ENCODE measurements at places on chromosomes 5 and 9. TPM values are rescaled to one million over a fixed set of nuclear protein-coding genes. Genes with fewer than 3 reads are reported as not detected.

GRCh38 chr9:83544002-83544698 lies 5.9 kb upstream of the FRMD3 start:
- DNase-seq: no peak

GRCh38 chr9:133658442-133659431 lies 22.6 kb downstream of the DBH start:
- DNase-seq: no peak

The AK8 gene
- 1.8 TPM for total RNA-seq

The CNTFR gene
- 46.8 TPM for total RNA-seq

The IFNA13 gene
- total RNA-seq: 1.7 TPM

The FBN2 gene
- total RNA-seq: 7.6 TPM

- DNase-seq: peak; percentile 80
Measured at GRCh38 chr5:170552621-170553115, 48.8 kb downstream of the KCNIP1 start.

DNA sequence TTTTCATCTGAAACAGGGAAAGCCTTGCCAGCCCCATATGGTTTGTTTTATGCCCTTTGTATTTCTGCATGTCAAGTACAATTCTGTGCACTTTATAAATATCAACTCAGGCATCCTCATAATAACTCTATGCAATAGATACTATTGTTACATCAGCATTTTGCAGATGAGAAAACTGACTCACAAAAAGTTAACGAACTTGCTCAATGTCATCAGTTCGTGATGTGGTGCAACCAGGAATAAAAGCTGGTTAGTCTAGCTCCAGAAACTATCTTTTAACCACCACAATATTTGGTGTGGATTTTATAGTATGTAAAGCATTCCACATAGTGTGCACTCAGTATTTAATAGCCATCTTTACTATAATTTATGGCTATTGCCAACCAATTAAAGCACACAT lies 134.9 kb downstream of the MRPS30 start:
- DNase-seq: no peak

DNA sequence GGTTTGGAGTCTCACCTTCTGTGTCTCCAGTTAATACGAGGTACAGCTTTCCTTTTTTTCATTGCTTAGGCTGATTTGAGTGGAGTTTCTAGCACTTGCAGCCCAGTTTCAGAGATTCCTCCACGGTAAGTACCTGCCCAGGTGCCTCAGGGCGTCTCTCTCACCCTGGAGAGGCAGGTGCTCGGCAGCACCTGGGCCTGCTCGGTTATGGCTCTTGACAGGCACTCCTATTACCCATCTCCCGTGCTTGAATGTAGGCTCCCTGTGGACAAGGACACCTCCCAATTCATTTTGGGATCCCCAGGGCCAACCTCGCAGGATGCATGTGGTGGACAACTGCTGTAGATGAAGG lies 144.3 kb downstream of the NR3C1 start:
- DNase-seq: no peak

DNA sequence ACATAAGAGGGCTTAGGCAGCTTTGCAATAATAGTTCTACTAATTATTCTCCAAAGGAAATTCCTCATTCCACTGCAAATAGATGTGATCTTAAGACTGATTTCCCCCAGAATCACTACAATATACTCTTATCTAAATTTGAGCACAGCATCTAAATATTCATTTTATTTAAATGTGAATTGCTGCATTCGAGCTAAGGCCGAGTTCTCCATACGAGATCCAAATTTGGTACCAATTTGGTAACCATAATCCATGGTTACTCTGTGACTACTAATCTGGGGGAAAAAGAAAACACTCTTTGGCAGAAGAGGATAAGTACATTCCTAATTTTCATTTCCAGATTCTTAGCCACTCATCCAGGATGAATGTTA lies 19.7 kb upstream of the RIC1 start:
- no peak for DNase-seq

The CNTNAP3B gene
- total RNA-seq: 16.7 TPM

GRCh38 chr5:10254686-10255085 lies 4.6 kb downstream of the CCT5 start:
- no peak for DNase-seq

DNA sequence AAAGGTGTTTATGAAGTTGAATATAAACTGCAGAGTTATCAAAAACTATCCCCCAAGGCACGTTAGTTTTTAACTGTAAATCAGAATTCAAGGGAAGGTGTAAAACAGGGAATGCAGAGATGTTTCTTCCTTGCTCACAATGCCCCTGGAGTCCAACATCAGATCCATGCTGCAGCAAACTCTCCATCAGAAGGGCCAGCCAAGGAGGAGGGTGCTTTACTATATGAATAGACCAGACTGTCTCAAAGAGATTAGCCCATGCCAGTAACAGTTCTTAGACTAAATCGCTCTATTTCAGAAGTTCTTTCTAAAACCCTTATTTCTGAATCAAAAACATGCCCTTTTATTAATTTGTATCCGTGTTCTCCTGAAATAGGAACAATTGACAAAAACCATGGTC lies 362.8 kb upstream of the RPS23 start:
- DNase-seq: no peak

DNA sequence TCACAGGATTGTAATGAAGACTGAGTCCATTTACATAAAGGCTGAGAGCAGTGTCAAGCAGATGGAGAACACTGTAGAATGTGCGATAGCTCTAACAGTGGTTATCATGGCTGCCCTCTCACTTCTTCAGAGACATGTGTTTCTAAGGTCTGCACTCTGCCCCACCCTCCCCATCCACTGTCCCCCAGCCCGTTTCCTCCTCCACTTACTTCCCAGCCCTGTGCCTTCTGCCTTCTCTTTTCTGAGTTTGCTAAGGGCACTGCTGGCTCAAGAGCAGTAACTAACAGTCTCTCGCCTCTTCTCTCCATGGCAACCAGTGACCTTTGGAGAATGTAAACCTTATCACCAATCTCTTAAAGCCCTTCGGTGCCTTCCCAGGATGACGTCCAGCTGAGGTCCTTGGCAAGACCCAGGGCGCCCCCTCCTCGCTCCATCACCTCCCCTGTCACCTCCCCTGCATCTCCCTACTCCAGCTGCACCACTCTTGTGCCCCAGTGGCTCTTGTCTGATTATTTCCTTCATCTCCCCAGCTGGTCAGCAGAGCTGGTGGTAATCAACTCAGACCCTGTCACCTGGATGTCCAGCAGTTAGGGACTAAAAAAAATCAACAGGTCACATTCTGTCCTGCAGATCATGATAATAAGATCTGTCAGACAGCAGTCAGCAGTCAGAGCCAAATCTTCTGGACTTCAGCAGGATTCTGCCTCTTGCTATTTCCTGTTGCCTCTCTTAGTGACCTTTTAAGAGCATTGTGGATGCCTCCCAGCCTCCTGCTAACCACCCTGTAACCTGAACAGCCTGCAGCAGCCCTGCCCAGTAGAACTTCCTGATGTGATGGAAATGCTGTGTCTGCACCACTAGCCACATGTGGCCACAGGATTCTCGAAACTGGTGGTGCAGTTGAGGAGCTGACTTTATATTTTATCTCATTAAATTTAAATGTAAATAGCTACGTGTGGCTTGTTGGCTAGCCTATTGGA lies 9.0 kb downstream of the FXN start:
- no peak for DNase-seq

DNA sequence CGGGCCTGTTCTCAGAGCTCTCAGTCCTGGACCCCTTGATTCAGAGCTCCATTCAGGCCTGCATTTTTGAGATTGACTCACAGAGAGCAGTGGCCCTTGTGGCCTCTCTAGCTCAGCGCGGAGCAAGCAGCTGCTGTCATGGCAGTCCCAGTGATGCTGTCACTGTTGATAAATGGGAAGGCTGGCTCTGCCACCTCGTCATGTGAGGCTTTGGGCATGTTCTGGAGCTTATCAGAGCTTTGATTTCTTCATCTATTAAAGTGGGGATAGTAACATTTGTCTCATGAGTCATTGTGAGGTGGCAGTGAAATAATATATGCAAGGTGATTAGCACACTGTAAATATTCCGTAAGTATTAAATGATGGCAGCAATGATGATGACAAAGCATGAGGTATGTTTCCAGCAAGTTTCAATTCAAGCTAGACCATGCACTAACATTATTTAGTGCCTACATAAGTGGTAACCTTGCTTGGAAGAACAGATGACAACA lies 126.4 kb upstream of the CXCL14 start:
- DNase-seq: no peak

GRCh38 chr5:140134277-140134935 lies 8.7 kb downstream of the IGIP start:
- DNase-seq: no peak

DNA sequence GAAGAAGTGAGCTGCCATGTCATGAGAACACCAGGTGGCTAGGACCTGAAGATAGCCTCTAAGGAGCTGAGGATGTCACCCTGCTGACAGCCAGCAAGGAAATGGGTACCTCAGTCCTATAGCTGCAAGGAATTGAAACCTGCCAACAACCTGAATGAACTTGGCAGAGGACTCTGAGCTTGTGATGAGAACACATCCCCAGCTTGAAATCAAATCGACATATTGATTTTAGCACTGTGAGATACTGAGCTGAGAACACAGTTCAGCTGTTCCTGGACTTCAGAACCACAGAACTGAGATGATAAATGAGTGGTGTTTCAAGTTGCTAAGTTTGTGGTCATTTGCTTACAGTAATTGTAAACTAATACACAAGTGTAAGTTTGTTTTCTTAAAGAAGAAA lies 5.5 kb upstream of the RASEF start:
- no peak for DNase-seq

GRCh38 chr9:74498621-74499095 lies 1.5 kb downstream of the RORB start:
- no peak for DNase-seq

The CTXN3 gene
- total RNA-seq: not detected

- no peak for DNase-seq
Measured at GRCh38 chr5:68177676-68178075, 37.9 kb upstream of the PIK3R1 start.

The FAM221B gene
- not detected for total RNA-seq

DNA sequence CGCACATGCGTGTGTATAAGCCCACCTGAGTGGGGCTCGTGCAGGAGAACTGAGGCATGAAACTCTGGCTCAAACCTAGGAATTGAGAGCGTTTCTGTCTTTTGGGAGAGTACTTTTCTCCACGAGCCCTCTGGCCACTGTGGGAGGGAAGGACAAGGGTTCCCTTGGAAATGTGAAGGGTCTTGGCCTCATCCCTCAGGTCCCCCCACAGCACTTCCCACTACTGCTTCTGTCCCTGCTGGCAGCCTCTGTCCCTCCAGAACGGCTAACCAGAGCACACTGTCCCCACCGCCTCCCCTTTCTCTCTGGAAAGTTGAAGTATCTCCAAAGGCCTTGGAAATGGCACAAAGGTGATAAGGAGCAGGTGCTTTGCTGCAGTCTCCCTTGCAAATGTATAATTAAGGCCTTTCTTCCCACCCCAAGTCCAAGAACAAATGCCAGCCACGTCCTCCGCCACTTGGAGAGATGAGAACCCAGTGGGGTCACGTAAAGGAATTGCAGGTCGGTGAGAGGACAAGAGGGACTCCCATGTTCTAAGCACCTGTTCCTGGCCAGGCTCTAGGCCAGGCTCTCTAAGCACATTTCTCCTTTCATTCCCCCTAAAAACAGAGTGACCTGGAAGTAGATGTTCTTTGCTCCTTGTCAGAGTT lies 107.9 kb upstream of the LMX1B start:
- DNase-seq: no peak

The SLC6A19 gene
- not detected for total RNA-seq

DNA sequence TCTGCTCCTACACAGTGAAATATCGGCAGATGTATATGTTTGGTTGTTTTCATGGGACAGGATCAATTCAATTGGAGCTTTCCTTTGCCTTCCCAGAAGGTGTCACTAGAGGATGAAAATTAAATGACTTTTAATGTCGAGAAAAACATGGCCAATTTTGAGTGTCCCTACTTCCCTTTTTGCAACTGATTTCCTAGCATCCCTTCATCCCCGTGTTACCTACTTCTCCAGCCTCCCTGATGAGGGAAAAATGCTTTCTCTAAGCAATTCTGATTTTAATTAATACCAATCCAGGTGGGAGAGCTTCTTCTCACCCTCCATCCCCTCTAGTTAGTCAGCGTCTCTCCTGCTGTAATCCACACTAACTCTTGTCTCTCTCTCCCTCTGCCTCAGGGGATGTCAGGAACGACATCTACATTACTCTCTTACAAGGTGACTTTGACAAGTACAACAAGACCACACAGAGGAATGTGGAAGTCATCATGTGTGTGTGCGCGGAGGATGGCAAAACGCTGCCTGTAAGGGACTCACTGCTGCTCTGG lies 64.9 kb downstream of the DOCK2 start:
- no peak for DNase-seq

DNA sequence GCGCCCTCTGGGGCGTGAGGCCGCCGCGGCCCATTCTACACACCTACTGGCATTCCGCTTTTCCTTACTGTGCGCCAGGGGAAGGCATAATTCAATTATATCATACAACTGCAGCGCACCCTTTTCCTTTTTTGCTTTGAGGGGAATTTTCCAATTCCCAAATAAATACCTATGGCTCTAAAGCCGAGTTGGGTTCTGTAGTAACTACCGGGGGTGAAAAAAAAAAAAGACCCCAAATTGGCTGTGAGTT lies 34.1 kb upstream of the NFIB start:
- DNase-seq: no peak

DNA sequence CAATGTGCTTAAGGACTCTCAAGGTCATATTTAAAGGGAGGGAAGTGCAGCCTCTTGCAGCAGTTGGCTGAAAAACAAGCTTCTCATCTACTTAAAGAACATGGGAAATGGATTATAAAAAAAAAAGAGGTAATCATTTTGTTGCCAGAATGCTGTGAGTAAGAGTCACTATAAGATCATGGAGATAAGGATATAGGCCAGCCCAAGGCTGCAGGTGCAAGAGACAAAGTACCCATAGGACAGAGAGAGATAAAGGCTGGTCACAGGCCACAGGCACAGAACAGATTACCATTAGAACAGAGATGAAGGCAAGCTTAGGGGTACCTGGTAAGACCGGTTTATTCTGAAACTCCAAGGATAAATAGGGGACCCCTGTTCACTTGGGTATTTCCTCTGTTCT lies 70.5 kb downstream of the CDKN2A start:
- DNase-seq: no peak

DNA sequence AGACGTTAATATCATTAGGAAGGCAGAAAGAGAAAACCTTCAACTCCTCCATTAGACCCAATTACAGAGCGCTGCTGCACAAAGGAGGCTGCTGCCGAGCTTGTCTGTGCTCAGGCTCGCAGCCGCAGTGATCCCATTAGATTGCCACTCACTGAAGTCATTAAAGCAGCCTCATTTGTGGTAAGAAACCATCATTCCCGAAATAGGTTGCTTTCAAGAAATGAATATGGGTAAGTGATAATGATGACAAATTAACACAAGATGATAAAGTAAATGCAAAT lies 137.2 kb downstream of the CAVIN4 start:
- no peak for DNase-seq

Data from spleen (tissue), 13 donors.